ENCODE measurements at places on chromosomes 1 and 21.

GRCh38 chr21:43376478-43376882 lies 50.5 kb downstream of the SIK1 start:
- DNase-seq: no peak

DNA sequence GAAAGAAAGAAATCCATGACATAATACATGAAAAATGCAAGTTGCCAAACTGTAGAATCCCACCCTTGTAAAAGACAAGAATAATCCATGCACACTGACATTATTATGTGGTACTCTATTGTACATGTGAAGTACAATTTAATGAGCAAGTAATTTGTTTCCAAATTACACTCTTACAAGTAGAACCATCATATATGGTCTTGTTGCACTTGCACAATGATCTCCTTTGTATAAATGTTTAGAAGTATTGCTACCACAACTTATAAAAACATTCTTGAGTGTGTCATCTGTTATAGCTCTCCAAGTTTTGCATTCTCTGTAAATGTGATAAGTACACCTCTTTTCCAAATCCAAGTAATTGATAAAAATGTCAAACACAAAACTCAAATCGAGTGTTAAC lies 29.1 kb upstream of the ZNF281 start:
- DNase-seq: no peak

- DNase-seq: no peak
Observed at GRCh38 chr1:12384836-12385456, 155.1 kb downstream of the VPS13D start.

DNA sequence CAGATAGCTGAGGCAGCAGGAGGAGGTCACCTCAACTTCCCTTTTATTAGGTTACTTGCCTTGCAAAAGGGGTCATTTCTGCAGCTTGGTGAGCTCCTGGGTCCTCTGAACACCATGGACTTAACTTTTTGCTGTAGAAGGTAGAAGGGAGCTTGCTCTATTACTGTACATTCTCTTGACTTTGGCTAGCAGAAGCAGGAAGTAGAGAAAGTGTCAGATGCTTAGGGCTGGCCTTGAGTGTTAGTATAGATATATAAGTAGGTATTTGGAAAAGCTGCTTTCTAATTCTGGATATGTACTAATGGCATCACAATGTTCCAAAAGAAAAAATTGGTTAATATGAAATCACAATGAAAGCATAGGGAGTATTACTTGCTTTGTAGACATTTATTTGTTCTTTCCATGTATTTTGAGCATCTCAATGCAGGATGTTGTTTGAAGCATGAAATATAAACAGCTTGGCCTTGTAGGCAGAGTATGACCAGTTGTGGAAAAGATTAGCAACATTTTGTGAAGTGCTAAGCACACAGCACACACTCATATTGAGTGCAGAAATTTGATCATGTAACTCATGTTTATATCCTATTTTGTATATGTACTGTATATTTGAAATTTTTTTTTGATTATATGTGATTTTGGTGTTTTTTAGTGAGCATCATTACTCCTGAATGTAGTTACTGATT lies 108.8 kb downstream of the DYRK1A start:
- no peak for DNase-seq

GRCh38 chr1:36391271-36391670 lies 5.5 kb upstream of the STK40 start:
- peak; percentile 49 for DNase-seq

- DNase-seq: no peak
Observed at GRCh38 chr1:33364565-33364918, 43.6 kb upstream of the A3GALT2 start.

All from sciatic nerve (tissue), 2 donors.